ENCODE measurements at places on chromosomes 11 and 22.

DNA sequence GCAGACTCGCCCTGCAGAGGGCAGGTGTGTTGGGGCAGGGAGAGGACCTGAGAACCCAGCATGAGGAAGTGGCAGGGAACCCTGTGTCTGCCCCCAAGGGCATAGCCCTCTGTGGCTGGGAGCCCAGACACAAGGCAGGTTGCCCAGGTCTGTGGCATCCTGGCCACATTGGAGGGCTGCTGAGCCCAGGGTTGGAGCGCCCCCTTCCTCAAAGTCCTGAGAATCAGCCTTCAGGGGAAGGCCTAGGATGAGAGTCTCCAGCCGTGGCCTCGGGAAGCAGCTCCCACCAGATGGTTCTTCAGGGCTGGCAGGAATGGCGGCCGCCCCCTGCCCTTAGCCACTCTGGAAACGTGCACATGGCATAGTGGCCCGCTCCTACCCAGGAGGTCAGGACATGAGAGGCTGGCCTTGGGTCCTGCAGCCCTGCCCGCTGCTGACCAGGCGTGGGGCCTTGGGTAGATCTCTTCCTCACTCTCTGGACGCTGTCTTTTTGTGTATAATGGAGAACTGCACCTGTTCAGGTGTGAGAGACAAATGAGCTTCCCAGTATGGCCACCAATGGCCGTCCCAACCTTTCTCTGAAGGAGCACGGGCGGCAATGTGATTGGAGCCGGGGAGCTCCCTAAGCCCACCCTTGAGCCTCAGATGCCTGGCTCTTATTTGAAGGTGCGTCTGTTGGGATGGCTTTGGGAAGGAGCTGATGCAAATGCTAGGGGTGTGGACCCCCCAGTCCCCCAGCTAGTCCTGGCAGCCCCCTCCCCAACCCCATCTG, 4.6 kb upstream of the CDC42BPG start:
- DNase-seq: no peak

- DNase-seq: no peak
These were observed 60.0 kb downstream of the MYO18B start for GRCh38 chr22:25802018-25802417.

GRCh38 chr22:42340150-42340549, 69.7 kb upstream of the TCF20 start:
- no peak for DNase-seq

- no peak for DNase-seq
These were observed 19.2 kb upstream of the KDM2A start for GRCh38 chr11:67099831-67100324.

DNA sequence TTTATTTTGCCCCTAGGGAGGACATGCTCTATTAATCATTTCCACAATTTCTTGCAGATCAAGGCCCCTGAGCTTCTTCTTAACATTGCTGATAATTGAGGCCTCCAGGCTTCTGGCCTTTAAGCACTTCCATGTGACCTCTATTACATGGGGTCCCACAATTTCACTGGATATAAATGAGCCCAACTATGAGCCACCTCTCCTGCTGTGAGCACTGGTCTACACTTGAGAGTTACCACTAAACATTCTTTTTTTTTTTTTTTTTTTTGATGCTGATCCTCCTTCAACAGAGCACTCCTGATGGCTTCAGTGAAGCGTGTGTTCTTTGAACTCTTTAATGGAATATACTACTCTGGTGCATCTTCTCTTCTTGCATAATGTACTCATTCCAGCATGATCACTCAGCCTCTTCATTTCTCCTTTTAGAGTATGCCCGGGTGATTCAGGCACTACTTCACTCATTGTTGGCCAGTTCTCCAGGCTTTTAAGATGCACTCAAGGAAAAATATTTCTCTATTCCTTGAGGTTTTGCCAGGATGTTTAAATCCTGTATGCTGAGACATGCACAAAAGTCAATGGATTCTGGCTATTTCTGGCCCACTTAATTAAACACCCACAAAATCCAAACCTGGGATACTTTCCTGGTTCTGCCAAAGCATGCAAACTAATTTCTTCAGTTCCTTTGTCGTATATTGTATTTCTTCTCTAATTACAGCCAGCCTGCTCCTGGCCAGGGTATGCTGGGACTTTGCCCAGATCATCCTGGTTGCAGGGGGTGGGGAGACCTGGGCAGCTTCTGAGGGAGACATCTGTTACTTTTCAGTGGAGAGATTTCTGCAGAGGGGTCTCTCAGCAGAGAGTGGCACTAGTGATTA, 257.8 kb upstream of the LUZP2 start:
- no peak for DNase-seq

DNA sequence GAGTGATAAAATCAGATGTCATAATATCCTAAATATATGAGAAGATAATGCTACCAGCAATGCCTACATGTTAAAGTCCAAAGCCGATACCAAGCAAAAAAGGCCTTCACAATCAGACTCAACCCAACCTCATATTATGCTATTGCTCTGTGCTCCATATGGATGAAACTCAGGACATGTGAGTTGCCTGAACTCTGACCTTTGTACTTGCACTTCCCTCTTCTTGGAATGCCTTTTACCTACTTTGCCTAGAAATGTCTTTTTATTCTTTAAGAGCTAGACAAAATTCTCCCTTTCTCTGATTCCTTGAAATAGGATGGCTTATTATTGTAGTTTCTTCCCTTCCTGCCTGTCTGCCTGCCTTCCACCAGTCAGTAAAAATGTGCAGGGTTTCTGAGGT, 954.7 kb upstream of the CCDC90B start:
- DNase-seq: no peak

DNA sequence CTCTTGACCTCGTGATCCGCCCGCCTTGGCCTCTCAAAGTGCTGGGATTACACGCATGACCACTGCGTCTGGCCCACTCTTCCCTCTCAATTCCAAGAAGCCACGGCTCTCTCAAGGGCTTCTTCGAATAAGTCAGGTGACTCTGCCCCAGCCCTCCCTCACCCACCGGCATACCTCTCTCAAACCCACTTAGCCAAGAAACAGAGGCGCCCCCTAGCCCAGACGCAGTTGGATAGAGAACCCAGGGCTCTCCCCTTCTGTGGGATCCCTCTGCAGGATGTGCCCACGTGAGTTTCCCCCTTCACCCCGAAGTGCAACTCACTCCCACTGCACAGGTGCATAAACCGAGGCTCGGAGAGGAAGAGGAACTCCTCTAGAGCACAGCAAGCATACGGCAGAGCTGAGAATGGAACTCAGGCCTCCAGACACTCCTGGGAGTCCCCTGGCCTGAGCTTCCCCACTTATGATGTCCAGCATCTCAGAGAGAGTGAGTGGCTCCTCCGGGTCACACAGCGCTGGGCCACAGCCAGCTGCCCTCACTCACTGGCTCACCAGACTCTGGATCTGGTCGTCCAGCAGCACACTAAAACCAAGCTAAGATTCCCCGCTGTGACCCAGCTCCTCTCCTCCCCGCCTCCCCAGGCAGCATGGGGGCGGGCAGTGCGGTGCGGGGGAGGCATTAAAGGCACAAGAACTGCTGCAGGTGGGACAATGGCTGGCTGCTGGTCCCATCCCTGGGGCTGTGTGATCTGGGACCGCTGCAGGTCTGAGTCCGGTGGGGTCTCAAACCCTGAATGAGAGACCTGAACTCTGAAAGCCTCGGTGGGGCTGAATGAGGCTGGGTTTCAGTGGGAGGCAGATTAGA, 16.8 kb upstream of the RGL4 start:
- DNase-seq: no peak

DNA sequence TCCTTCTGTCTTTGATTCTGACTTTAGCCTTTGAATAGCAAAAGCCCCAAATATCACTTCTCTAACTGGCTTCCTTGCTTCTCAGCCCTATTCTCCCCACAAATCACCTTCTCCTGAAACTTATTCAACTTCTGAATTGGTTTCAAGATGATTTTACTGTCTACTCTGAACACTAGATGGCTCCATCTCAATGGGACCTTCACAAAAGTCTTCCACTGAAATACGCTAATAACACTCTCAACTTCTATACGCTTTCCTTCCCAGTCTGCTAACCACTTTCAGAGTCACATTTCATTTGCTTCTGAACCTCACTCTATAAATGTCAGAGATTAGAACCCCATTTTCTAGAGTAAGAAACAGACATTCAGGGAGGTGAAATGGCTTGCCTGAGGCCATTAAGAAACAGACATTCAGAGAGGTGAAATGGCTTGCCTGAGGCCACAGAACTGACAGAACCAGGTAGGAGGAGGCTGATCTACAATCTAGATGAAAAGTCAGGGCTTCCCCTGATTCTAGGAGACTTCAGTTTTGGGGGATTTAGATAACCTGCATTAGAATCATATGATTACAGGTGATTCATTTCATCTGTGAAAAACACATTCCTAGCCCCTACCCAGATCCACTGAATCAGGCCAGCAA, 20.6 kb downstream of the MORC2 start:
- no peak for DNase-seq

DNA sequence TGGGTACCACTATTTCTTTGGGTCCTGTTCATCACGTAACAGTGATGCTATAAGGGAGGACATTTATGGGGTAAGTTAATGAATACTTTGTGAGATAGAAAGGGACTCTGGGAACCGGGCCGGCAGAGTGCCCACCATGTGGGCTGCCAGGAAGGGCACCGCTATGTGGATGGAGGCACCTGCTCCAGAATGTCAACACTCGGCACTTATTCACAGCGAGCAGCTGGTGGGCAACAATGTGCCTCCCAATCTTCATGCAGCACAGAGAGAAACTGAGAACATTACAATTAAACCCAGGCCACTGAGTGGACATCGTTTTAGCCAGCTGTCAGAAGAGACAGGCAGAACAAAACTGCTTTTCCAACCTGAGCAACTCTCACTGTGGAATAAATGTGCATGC, 15.8 kb upstream of the ELFN2 start:
- no peak for DNase-seq

GRCh38 chr11:65506772-65507505, 8.1 kb downstream of the MALAT1 start:
- DNase-seq: no peak

GRCh38 chr22:24325105-24325757, 54.6 kb downstream of the SPECC1L start:
- no peak for DNase-seq

GRCh38 chr11:124961972-124962609, 8.1 kb downstream of the CCDC15 start:
- no peak for DNase-seq

- DNase-seq: peak; percentile 64
These were observed at the start of gene APOBEC3C for GRCh38 chr22:39013942-39014722. APOBEC3C (plus strand) TSS chr22:39014257; CDS start chr22:39014363, 106 bp downstream.

DNA sequence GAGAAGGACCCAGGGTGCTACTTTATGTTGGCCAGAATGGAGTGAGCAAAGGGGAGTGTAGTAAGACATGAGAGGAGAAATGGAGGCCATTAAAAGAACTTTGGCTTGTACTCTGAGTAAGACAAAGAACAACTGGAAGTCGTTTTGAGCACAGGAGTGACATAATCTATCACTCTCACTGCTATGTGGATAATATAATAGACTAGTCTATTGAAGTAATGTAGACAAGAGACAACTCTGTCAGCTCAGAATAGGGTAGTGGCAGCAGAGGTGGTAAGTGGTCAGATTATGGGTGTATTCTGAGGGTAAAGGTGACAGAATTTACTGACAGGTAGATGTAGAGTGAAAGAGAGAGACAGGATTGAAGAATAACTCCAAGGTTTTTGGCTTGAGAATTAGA, 8.2 kb downstream of the KIF18A start:
- DNase-seq: no peak

- no peak for DNase-seq
These were observed 5.7 kb upstream of the HINFP start for GRCh38 chr11:119115484-119116234.
